ENCODE measurements at places on chromosomes 11 and 22.

DNA sequence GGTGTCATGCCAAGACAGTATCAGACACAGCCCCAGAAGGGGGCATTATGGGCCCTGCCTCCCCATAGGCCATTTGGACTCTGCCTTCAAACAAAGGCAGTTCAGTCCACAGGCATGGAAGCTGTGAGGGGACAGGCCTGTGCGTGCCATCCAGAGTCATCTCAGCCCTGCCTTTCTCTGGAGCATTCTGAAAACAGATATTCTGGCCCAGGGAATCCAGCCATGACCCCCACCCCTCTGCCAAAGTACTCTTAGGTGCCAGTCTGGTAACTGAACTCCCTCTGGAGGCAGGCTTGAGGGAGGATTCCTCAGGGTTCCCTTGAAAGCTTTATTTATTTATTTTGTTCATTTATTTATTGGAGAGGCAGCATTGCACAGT lies 14.6 kb downstream of the IL10RA start:
- no peak for DNase-seq

DNA sequence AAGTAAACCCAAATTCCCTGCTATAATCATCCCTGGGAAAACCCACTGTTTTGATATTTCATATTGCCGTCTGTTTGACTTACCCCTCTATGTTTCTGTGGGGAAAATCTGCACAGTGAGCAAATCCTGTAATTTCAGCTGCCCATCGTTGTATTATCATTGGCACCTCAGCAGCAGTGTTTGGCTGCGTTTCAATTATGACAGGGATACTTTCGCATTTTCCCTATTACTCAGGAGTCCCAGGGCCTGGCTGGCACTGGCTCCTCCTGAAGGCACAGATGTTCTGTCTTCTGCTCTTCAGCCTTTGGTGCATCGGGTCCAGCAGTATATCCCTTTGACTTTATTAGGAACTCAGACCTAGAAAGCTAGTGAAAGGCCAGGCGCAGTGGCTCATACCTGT lies 12.2 kb upstream of the MMP12 start:
- DNase-seq: no peak

GRCh38 chr22:42925598-42925997 lies 68.5 kb upstream of the ARFGAP3 start:
- DNase-seq: no peak

- no peak for DNase-seq
Measured at GRCh38 chr11:65616575-65617001, 1.0 kb downstream of the PCNX3 start.

DNA sequence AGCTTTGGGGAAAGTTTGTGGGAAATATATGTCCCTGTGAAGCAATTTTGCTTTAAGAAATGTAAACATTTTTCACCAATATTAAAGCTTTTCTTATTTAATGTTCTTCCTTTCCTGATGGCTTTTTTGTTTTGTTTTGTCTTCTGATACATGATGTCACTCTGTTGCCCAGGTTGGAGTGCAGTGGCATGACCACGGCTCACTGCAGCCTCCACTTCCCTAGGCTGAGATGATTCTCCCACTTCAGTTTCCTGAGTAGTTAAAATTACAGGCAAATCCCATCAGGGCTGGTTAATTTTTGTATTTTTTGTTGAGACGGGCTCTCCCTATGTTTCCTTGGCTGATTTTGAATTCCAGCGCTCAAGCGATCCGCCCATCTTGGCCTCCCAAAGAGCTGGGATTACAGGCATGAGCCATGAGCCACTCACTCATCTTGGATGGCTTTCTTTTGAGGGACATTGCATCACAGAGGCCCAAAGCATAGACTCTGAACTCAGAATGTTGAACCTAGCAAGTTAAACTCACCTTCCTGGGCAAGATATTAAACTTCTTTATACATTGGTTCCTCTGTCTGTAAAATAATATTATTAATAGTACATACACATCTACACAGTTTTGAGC lies 651 bp upstream of the CARD16 start:
- no peak for DNase-seq

DNA sequence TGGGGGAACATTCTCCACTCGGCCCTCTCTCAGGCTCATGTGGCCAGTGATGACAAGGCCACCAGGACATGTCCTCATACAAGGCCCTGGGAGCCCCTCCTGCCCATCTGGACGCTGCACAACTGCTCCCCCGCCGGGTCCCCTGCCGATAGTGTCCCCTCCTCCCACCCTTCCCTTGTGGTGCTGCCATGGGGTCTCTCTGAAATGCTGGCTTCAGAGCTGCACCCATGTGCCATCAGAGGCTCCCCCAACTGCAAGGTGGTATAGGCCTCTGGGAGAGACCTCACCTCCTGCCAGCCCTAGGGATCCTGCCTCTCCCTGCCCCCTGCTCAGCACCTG lies 113.0 kb downstream of the KCNQ1OT1 start:
- no peak for DNase-seq

DNA sequence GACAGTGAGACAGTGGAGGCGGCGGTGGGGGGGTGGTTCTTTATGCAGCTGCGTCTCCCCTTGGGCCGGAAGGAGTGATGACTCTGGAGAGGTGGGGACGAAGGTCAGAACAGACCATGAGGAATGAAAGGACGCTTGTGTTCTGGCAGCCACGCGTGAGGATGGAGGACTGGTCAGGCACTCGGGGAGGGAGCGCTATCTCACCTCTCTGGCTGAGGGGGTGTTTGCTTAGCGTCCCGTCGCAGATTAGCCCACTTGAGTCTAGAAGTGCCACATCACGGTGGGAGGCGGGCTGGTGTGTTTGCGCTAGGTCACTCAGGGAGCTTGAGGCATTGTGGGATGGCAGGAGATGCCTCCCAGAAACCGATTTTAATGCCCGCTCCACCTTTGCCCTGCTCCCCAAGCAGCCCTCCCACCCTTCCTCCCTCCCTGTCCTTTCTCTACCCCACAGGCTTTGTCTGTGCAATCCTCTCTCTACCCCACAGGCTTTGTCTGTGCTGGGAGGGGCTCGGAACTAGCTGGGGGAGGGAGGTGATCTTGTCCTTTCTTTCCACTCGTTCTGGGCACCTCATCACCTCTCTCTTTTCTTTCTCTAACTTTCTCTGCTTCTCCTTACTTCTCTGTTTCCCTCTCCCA lies 97.8 kb downstream of the PKNOX2 start:
- no peak for DNase-seq
